ENCODE measurements at places on chromosomes 7 and 10. TPM values are rescaled to one million over a fixed set of nuclear protein-coding genes. Genes with fewer than 3 reads are reported as not detected.

PIK3AP1 gene
- total RNA-seq, result 16.6 TPM

MRC1 gene
- total RNA-seq, result 21.9 TPM

CALHM3 gene
- total RNA-seq, result not detected

TSPAN13 gene
- total RNA-seq, result 5.6 TPM

ZNF804B gene
- total RNA-seq, result not detected

STEAP4 gene
- total RNA-seq, result 21.6 TPM

ZNF25 gene
- total RNA-seq, result 21.8 TPM

TMEM184A gene
- total RNA-seq, result 0.23 TPM

DNA sequence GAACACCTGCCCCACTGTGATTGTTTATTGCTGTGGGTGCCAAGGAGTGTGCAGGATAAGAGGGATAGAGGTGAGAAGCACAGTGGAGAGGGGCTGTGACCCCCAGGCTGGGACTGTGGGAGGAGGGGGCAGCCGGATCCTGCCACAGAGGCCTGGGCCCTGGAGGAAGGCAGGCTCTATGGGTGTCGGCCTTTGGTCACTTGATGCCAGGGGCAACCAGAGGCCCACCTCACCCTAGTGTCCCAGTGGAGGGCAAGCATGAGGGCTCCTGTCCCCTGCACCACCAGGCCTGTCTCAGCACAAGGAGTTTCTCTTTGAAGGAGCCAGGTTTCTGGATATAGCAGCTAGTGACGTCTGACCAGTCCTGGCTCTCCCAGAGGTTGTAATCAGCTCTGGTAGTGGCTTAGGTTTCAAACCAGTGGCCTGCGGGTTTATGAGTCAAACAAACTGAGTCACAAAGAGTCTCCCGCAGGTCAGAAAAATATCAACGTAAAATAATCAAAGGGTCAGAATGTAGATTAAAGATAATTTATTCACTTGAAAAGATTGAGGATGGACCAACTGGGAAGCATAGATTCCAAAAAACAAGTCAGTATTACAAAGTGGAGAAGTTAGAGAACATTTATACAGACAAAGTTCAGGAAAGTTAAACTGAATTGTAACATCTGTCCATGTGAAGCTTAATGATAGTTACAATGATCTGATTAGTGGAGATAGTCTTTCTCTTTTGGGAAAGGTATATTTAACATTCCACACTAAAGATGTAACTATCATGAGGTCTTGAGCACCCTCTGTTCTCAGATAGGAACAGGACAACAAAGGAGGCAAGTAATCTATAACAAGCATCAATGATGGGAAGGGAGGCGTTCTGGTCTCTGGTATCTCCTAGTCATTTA lies 37.2 kb upstream of the ZNF488 start:
- DNase-seq, result peak; percentile 62

- no peak for DNase-seq
Measured at GRCh38 chr10:119517235-119518141, 25.0 kb downstream of the RGS10 start.

GRCh38 chr10:121627876-121628581 lies 29.8 kb upstream of the FGFR2 start:
- DNase-seq, result no peak

DNA sequence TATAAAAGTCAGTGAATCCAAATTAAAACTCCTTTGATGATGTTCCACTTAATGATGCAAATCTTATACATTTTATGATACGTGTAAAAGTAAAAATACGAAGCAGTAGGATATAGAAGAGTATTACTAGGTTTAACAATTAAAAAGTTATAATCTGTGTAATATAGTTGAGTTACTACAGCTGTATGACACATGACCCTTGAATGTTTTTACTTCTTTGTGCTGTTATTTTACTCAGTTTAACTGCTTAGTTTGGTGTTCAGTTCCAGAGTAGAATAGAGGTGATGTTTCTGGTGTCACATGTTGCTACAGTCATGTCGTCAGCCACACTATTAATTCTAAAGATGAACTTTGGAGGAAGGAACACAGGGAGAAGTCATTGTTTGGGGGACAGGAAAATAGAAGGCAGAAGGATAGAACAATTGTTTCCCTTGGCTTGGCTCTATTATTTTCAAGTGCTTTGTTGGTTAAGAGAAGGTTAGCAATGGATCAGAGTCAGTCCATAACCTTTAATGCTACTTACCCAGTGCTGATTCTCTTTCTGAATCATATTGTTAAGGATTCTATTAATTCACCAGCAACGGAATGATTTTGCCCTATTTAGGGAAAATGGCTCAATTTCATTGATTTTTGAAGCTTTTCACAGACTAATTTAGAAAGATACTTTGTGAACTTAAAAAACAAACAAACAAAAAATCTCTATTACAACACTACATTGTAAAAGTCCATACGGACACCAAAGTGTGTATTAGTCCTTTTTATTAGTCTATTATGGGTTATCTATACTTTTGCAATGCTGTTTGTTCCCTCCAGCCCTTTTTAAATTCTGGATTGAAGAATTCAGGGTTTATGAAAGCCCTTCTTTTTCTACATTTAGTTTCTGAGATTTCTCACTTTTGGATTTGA lies 73.4 kb downstream of the CPED1 start:
- DNase-seq, result no peak

GRCh38 chr10:125823663-125824251 lies 411 bp downstream of the BCCIP start:
- no peak for DNase-seq

GRCh38 chr10:8056871-8057331 lies 2.4 kb downstream of the GATA3 start:
- DNase-seq, result no peak

GRCh38 chr7:130937830-130938229 lies 203.8 kb upstream of the KLF14 start:
- no peak for DNase-seq

DNA sequence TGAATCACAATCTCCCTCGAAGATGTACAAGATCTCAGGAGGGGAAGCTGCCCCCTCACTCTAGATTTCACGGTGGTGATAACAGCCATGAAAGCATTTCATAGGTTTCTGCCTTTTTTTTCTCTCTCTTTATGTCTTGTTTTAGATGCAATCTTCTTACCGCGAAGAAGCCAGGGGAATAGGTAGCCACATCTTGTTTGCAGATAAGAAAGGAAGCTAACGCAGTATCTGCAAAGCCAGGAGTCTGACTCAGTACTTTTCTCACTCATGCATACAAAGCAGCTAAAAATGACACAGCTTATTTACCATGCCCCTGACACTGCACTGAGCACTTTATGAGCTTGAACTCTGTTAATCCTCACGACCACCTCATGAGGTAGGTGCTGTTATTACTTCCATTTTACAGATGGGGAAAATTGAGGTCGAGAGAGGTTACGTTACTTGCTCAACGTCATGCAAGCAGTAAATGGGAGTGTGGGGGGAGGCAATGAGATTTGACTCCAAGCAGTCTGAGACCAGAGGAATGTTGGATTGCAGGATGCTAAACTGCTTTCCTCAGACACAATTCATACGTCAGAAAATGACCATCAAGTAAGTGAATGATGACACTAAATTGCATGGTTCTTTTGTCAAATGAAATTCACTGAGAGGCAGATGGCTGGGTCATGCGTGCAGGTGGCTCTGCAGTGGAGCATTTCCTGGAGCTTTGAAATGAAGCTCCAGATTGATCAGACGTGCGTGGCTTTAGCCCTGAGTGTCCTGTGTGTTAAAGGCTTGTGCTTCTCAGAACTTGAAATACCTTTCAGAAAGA lies 3.3 kb downstream of the MAP3K8 start:
- DNase-seq, result no peak

GRCh38 chr7:140021603-140022002 lies 41.1 kb downstream of the PARP12 start:
- no peak for DNase-seq

GRCh38 chr7:51141451-51142003 lies 175.1 kb downstream of the COBL start:
- peak; percentile 83 for DNase-seq

DNA sequence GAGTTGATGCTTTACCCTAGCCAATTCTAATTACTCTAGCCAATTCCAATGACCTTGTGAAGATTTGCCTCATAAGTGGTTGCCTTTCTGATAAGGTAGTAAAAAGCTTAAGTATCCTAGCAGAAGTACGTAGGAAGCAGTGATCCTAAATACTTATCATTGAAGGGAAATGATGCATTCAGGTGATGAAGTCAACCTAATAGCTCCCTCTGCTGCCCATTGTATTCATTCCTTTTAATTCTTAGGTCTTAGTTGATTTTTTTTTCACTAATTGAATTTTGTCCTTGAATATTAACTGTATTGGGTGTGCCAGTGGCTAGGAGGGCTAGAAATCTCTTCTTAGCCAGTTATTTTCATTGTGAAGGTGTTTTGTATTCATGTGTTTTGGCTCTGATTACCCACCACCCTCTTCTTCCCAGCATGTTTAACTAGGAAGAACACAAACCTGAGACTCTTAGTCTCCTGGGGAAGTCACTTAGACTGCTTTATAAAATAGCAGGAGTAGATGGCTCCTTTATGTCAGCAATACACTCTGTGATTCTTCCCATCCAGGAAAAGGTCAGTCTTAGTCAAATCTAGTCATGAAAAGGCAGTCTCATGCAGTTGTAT lies 46.3 kb downstream of the PLEKHA8 start:
- no peak for DNase-seq

DNA sequence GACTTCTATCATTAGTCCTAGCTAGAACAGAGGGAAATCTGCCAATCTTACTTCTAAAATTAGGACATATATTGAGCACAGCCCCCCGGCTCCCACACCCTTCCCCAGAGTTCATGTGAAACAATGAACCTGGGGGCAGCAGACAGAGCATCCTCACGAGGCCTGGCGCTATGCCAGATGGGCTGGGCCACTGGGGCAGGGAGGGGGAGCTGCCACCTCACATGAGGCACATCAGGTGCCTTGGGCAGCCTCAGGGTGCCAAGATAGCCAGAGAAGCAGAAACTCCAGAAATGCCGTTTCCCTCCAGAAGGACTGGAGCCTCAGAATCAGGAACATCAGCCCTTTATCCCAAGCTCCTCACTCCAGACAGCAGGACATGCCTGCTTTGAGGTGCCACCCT lies 92.8 kb upstream of the LANCL2 start:
- no peak for DNase-seq

GRCh38 chr10:31707093-31708039 lies 221.3 kb downstream of the ARHGAP12 start:
- DNase-seq, result no peak

GRCh38 chr7:75687246-75688088 lies 51.3 kb downstream of the HIP1 start:
- DNase-seq, result no peak

DNA sequence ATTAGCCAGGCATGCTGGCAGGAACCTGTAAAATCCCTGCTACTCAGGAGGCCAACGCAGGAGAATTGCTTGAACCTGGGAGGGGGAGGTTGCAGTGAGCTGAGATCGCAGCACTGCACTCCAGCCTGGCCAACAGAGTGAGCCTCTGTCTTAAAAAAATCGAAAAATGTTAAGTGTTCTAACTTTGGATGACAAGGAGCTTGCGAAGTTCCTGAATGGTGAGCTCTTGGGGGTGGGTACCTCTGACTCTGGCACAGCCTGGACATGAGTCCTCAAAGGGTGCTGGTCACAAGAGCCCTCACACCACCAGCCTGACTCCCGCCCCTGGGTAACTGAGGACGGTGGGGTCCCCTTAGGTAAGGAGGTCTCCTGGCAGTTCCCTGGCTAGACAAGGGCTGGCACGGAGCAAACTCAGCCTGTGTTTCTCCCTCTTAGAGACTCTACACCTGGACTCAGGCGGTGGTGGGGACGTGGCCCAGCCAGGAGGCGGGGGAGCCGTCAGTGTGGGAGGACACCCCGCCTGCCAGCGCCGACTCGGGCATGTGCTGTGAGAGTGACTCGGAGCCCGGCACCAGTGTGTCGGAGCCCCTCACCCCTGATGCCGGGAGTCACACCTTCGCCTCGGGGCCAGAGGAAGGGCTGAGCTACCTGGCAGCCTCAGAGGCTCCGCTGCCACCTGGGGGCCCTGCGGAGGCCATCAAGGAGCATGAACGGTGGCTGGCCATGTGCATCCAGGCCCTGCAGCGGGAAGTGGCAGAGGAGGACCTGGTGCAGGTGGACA lies 24.1 kb downstream of the AMZ1 start:
- DNase-seq, result no peak

DNA sequence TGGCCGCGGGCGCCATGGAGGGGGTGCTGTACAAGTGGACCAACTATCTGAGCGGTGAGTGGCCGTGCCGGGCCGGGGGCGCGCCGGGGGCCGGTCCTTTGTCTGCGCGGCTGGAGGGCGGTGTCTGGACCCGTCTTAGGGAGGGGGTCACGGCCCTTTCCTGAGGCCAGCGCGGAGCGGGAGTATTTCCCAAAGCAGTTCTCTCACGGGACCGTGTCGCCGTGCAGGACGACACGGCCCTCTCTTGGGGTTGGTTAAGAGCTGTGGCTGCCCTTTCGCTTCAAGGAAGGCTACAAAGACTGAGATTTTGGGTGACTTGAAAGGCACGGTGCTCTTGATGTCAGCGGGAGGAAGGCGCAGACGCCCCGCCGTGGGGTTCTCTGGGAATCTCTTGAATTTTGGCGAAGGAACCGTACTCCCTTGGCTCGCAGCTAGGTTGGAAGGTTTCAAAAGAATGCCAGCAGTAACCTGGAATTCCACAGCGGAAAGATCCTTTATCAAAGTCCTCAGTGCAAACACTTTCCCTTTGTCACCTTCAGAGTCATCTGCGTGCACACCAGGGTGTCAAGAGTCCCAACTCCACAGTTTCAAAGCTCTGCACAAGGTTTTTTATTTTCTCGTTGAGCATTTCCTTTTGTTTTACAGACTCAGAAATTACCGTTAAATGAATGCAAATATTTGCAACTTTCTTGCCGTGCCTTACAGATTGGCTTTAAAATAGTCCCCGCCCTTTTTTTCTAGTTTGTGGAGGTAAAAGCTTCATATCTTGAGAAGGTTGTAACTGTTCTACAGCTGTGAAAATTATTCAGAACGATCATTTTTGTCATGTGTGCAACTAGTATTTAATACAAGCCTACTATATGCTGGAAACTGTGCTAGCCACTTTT lies 780 bp downstream of the PLEKHA8 start:
- DNase-seq, result no peak

- DNase-seq, result no peak
Measured at GRCh38 chr10:13528875-13529713, at the start of gene BEND7. Gene BEND7, minus strand, starts transcription at chr10:13529014. Its CDS starts 481 bp downstream, at chr10:13528533.

- DNase-seq, result no peak
Measured at GRCh38 chr10:132368881-132369635, 27.9 kb upstream of the PWWP2B start.
